A549 treated with Hydrocortisone at 1 μM for 4 hours (cell line): ENCODE measurements at places on chromosomes 4 and X. TPM values are rescaled to one million over a fixed set of nuclear protein-coding genes. Genes with fewer than 3 reads are reported as not detected.

STS gene
- total RNA-seq, result 1.9 to 2.4 TPM (median 1.9 TPM) in 5 replicates

OTUD6A gene
- not detected in 5 replicates for total RNA-seq

SNCA gene
- total RNA-seq, result 0.16 to 0.25 TPM (median 0.22 TPM) in 3 of 5 replicates, not detected in the others

GPC3 gene
- 0.08 to 0.13 TPM in 2 of 5 replicates, not detected in the others for total RNA-seq

SERTM2 gene
- not detected in 5 replicates for total RNA-seq

EREG gene
- total RNA-seq, result 10.2 to 16.9 TPM (median 13.1 TPM) in 5 replicates

LAS1L gene
- 59.3 to 73.2 TPM (median 64.2 TPM) in 5 replicates for total RNA-seq

CCDC120 gene
- total RNA-seq, result 2.7 to 4.1 TPM (median 3.5 TPM) in 5 replicates

SORBS2 gene
- total RNA-seq, result 0.45 to 0.85 TPM (median 0.70 TPM) in 5 replicates

SPARCL1 gene
- total RNA-seq, result not detected in 5 replicates

TRIML2 gene
- 33.0 to 53.7 TPM (median 42.4 TPM) in 5 replicates for total RNA-seq

TGIF2LX gene
- total RNA-seq, result not detected in 5 replicates

ANKRD37 gene
- 2.2 to 4.0 TPM (median 3.2 TPM) in 5 replicates for total RNA-seq

NEUROG2 gene
- 0.05 to 0.06 TPM in 2 of 5 replicates, not detected in the others for total RNA-seq

MTTP gene
- total RNA-seq, result 0.09 TPM in 1 of 5 replicates, not detected in the others

NCBP2L gene
- total RNA-seq, result not detected in 5 replicates

F8A3 gene
- total RNA-seq, result 0.53 to 1.2 TPM (median 0.91 TPM) in 5 replicates

RAB39B gene
- 0.65 to 0.93 TPM (median 0.73 TPM) in 5 replicates for total RNA-seq

IL13RA1 gene
- 50.4 to 72.0 TPM (median 61.1 TPM) in 5 replicates for total RNA-seq

ADH1C gene
- total RNA-seq, result not detected in 5 replicates

F11 gene
- total RNA-seq, result not detected in 5 replicates

SSX4 gene
- total RNA-seq, result not detected in 5 replicates

VEGFD gene
- total RNA-seq, result 0.10 to 0.41 TPM (median 0.26 TPM) in 5 replicates

FAM184B gene
- 0.02 to 0.05 TPM (median 0.02 TPM) in 5 replicates for total RNA-seq

PABPC4L gene
- 0.02 to 0.14 TPM (median 0.07 TPM) in 5 replicates for total RNA-seq

NR0B1 gene
- total RNA-seq, result 16.5 to 33.7 TPM (median 21.7 TPM) in 5 replicates

SPANXC gene
- 0.40 to 0.76 TPM (median 0.74 TPM) in 4 of 5 replicates, not detected in the other for total RNA-seq

SMIM43 gene
- total RNA-seq, result 0.21 to 0.48 TPM (median 0.25 TPM) in 5 replicates

NAP1L2 gene
- total RNA-seq, result 0.76 to 1.3 TPM (median 1.0 TPM) in 5 replicates

ANOS1 gene
- total RNA-seq, result 0.02 to 0.10 TPM (median 0.05 TPM) in 5 replicates

MAGEA4 gene
- total RNA-seq, result not detected in 5 replicates

PABPC1L2B gene
- total RNA-seq, result not detected in 5 replicates
